NCI-H2081 treated with DMSO at 0.1 percent for 48 hours (cell line): ENCODE measurements at places on chromosomes 2 and 18.

DNA sequence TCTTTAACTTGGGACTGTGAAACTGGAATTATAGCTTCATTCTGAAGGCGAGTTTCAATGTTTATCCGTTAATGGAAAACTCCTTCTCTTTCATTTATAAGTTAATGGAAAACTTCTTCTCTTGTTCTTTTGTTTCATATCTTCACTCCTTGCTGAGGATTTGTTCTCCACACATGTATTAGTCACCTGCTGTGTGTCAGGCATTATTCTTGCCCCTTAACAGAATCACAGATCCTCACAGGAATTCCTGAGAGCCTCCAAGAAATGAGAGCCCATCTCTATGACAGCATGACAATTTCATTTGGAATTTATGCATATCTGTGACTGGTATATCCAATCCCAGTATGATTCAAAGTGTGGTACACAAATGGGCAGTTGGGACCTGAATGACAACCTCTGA is 545.8 kb downstream of the BCL11A start:
- DNase-seq: no peak

DNA sequence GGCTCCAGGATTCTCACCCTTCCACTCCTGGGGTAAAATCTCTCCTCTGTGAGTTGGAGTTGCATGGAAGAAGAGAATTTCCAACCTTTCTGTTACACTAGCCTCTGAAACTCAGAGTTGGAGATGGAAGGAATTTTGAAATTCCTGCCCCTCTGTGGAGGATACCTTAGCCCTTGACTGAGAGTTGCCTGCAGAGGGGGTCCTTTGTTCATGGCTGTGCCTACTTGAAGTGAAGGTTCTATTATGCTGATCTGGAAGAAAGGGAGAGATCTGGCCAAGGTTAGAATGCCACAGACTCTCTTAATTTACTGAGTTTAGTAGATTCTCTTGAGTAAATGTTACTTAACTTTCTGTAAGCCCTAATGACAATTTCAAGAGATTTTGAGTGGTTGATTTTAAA is 626.6 kb upstream of the GYPC start:
- no peak for DNase-seq

- no peak for DNase-seq
Observed at GRCh38 chr2:27622921-27623384, 5.9 kb downstream of the CCDC121 start.

- no peak for DNase-seq
Observed at GRCh38 chr2:207235621-207236020, 69.9 kb upstream of the KLF7 start.

GRCh38 chr2:105814291-105814940 is 69.7 kb downstream of the NCK2 start:
- no peak for DNase-seq

DNA sequence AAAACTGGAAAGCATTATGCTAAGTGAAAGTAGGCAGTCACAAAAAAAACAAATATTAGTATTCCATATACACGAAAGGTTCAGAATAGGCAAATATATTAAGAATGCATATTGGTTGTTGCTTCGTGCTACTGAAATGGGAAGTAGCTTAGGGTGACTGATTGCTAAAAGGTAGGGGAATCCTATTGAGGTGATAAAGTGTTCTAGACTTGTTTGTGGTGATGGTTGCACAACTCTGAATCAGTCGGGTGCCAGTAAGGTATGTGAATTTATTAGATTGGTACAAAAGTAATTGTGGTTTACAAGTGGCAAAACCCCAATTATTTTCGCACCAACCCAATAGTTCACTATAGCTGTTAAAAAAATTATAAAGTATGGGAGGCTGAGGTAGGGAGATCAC is 20.7 kb downstream of the USP34 start:
- no peak for DNase-seq

DNA sequence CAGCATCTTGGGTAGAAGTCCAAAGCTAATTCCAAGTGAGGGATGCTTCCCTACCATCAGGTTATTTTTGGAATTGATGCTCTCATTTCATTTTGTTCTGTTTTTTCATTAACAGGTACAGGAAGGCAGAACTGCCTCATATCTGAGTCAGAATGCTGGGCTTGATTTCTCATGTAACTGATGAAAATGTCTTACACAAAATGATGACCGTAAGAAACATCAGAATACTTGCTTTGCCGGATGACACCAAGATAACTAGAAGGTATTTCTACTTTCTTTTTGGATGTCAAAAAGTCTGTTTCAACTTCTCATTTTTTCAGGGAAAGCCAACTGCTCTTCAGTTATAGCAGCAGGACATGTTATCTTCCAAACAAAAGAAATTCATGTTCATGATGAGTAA is 62.6 kb downstream of the ETAA1 start:
- no peak for DNase-seq

DNA sequence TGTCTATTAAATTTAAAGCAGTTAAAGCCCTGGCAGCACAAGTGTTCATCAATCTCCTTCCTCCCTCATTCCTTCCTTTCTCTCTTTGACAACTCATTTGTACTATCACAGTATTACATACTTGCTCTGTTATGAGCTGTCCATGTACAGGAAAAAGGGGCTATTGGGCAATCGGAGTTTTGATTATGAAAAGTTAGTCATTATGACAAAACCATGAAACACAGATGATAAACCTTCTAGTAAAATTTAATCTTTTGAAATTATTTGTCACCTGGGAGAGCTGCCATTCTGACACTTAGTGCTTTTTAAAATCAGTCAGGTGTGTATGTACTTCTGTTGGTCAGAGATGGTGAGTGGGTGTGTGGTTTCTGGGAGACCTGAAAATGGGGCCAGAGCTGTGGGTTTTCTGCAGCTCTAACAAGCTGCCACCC is 39.4 kb downstream of the MAP4K4 start:
- DNase-seq: no peak

- DNase-seq: no peak
Observed at GRCh38 chr2:179263446-179264367, 925 bp downstream of the SESTD1 start.

- DNase-seq: no peak
Observed at GRCh38 chr2:98464772-98465310, 20.2 kb downstream of the INPP4A start.

DNA sequence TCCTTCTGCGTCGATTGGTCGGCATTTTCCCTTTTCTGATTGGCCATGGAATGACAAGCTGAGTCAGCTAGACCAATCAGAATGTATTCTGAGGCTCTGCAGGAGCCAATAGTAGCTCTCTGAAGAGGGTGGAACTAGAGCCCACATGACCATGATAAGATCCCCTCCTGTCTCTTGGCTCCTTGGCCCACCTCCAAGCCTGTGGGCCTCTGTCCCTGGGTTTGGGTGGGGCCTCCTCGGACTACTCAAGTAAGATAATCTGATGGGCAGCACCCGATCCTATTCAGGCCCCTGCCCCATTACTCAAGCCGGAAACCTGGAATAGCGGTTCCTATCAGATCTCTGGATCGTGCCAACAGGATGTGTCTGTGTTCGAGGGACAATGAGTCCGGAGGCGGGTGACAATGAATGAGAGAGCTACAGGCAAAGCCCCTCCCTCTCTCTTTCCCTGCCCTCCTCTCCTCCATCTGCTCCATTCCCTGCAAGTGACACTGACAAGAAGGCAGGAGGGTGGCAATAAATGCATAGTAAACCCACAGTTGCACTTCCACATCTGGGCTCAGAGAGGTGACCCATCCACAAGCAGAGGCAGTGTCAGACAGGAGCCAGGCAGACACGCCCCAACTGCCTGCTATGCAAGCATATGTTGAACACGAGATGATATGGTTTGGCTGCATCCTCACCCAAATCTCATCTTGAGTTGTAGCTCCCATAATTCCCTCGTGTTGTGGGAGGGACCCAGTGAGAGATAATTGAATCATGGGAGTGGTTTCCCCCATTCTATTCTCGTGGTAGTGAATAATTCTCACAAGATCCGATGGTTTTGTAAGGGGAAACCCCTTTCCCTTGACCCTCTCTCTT is 114.7 kb downstream of the TNS1 start:
- DNase-seq: no peak

GRCh38 chr18:28768791-28769768 is 592.1 kb upstream of the CDH2 start:
- no peak for DNase-seq

DNA sequence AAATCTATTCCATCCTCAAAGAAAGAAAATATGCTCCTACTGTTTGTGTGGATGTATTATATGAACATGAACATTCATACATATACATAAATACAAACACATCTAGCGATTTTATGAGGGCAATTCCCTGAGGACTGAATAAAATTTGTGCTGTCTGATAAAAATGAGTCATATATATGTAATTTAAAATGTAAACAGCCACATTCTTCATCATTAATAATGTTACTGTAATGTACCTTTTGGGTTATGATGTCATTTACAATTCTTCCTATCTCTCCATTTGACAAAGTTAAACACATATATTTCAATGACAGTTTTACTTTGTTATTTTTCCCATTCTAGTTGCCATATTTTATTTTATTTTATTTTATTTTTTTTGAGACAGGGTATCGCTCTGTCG is 91.3 kb upstream of the ZFP36L2 start:
- no peak for DNase-seq

- peak; percentile 37 for DNase-seq
Observed at GRCh38 chr2:164992818-164993217, 37.5 kb upstream of the SLC38A11 start.

- DNase-seq: no peak
Observed at GRCh38 chr2:55164534-55165480, 67.3 kb downstream of the CLHC1 start.

DNA sequence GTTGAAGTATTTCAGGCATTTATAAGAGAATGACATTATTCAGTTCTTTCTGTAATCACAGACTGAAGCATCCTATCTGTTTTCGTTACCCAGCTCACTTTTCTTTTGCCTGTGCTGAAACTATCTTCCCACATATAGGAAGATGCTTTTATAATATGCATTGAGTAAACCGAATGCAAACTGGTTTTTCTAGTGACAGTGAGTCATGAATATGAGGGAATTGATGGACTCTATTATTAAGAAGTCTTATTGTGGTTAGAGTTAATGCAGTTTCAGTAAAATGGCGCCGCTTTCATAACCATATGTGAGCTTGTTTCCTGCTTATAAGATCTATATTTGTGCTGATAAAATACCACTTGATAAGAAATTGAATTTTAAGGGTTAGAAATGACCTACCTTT is 59.2 kb downstream of the ACVR2A start:
- no peak for DNase-seq

- no peak for DNase-seq
Observed at GRCh38 chr2:135052997-135053474, 944 bp downstream of the RAB3GAP1 start.

- no peak for DNase-seq
Observed at GRCh38 chr2:222939208-222939856, 78.5 kb downstream of the ACSL3 start.

DNA sequence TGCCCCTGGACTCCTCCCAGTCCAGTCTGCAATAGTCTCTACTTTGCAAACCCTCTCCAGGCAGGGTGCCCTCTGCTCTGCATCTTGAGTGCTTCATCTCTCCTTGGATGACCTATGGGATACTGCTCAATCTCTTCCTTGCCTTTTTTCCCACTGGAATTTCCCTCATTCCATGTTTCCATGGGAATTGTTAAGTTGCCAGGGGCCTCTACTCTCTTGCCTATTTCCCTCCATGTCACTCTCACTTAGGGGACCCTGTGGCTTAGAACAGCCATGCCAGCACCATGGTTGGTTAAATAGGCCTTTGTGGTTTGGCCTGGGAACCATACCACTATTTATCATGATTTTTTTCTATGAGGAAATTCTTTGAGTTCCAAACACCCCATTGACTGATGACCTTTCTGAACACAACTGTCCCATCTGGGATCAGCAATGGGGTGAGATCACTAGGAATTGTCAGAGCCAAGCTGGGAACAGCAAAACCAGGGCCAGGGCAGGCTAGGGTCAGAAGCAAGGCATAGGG is 91.4 kb upstream of the RBMS1 start:
- no peak for DNase-seq

DNA sequence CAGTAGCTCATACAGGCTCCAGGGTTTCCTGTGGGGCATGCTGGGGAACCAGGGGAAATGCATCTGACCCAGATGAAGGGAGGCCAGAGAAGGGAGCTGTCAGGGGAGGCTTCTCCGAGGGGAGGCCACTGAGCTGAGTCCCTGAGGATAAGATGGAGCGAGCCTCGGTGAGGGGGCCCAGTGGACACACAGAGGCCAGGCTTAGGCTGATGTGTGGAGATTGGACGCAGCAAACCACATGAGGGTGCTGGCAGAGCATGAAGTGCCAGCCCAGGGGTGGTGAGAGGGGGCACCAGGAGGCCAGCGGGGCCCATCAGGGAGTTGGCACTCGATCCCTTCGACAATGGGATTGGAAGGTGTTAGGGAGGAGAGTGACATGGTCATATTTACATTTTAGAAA is 235.0 kb downstream of the KLHL29 start:
- no peak for DNase-seq

- DNase-seq: no peak
Observed at GRCh38 chr2:63121055-63121834, 70.6 kb downstream of the OTX1 start.

DNA sequence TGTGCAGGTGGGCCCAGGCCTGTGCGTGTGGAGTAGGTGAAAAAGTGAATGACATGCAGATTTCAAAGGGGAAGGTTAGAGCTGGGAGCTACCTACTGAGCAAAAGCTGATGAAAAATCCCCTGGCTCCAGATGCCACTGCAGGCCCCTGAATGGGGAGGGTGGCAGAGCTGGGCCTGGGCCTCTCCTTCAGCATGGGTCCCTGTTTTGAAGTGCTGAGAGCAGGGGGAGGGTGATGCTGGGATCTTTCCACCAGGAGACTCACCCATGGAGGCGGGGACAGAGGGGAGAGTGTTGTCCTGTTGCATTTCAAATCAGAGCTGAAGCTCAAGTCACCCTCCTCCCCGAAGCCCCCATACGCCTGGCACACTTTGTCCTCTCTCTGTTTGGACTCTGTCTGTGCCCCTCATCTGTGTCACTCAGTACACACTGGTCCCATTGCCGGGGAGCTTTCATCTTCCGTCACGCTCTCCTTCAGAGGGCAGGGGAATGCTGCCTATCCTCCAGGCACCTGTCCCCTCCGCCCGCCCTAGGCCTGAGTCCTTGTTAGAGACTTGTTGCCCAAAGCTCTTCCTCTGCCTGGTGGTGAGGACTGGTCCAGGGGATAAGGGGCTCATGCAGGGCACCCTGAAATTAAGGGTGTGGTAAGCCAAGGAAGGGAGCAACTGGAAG is 206.6 kb downstream of the HAUS1 start:
- no peak for DNase-seq

GRCh38 chr2:223101340-223102039 is 49.5 kb downstream of the KCNE4 start:
- no peak for DNase-seq

DNA sequence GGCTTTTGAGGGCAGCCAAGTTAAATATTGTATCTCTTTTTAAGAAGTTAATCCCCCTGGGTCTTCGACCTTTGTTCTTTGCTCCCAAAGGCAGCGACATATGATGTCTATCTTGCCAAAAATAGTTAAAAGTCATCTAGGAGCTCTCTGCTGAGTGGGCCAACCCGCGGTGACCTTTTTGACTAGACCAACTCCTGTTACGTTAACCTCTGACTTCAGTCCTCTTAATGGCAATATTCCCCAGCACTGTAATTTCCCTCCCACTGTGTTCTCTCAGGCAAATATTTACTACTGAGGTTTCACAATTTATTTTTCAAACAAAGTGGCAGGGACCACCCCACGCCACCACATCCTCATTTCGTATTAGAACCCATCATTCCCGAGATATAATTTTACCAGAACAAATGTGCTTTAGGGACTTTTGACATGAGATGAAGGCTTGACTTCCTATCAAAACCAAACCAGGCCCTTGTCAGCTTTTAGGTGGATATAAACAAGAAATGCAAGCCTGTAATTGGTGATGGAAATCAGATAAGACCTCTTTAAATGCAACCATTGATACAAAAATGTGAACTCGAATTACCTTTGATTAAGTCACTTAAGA is 764.7 kb downstream of the SATB2 start:
- DNase-seq: no peak
